Activated T-cell treated with anti-CD3 and anti-CD28 coated beads for 4 hours (primary cell): ENCODE measurements at places on chromosomes 12 and 14.

- no peak for DNase-seq
Measured at GRCh38 chr12:50220363-50220995, 53.3 kb upstream of the CERS5 start.

DNA sequence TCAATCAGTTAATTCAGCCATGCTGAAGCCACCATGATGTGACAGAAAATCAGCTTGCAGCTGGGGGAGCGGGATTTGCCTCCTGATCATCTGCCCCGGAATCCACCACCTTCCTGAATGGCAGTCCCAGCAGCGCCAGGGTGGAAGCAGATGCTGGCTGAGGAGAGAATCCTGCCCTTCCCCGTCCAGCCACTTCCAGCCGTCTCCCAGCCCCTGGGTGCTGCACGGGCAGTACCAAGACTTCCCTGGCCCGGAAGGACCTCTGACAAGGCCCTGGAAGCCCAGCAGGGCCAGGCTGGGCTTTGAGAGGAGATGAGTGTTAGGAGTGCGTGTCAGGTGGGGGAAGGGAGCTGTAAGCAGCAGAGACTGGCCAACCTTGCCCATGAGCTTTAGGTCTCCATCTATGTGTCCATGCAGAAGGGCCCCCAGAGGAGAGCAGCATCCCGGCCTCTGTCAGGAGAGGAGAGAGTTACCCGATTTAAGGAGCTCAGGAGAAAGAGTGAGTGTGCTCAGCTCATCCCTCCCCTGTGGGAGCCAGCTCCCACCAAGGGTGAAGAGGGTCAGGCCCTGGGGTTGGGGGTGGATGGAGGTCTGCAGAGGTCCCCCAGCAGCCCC is 69.3 kb downstream of the EID3 start:
- DNase-seq, result no peak

DNA sequence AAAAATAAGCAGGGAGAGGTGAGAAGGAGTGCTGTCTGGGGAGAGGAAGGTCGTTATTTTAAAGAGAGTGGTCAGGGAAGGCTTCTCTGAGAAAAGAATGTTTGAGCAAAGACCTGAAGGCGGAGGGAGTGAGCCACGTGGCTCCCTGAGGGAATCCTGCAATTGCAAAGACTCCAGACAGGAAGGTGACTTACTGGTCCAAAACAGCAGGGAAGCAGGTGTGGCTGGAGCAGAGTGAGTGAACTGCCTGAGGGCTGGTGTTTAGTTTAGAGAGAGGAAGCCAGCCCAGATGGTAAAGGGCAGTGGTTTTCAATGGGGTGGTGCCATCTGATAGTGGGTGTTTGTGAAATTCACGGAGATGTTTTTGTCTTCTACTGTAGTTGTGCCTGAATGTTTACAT is 58.8 kb upstream of the LTA4H start:
- DNase-seq, result no peak

DNA sequence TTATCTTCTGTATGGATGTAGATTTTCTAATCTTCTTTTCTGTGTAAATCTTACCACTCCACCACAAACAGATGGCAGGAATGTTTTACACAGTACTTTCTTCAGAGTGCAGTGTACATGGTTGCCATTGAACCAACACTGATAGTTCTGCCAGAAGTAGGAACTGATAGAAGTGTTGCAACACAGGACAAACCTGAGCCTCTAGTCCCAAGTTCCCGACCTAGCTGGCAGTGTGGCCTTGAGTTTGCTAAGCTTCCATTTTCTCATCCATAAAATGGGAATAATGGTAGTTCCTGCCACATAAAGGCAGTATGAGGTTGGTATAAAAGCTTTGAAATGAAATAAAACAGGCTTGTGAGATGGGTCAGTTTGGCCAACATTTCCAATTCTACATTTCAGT is 50.8 kb upstream of the SAV1 start:
- no peak for DNase-seq

- DNase-seq, result no peak
Measured at GRCh38 chr12:110636516-110636915, 22.6 kb downstream of the TCTN1 start.

DNA sequence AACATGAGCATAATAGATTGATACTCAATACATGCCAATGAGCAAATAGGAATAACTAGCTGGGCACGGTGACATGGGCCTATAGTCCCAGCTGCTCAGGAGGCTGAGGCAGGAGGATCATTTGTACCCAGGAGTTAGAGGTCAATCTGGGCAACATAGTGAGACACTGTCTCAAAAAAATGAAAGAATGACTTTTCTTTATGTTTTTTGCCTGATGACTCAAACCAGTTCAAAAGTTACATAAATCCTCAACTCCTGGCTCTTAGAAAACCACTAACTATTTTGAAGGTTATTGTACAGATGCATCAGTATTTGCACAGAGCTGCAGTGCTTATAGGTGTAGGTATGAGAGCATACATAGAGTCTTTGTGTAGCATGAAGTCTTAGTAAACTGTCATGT is 219.2 kb upstream of the RGS6 start:
- no peak for DNase-seq

DNA sequence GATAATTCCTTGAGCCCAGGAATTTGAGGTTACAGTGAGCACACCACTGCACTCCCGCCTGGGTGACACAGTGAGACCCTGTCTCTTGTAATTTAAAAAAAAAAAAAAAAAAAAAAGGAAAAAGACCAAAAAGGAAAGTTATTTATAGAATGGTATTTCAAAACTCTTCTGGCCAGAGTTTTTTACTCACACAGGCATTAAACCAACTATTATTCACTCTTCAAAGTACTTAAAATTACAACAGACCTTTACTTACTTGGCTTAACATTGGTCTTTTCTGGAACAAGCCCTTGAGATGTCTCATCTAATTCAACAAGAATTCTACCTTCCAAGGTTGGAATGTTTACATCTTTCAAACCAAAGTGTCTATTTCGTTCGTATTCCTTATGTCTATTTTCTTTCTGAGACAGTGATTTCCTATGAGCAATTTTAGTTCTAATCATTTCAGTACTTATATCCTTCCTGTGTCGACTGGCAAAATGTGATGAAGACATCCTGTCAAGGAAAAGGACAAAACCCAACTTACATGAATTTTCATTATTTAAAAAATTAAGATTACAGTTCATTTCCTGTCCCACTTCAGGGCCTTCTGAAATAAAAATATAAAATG is 2.6 kb downstream of the DLGAP5 start:
- DNase-seq, result no peak

GRCh38 chr14:79483477-79484388 is 727.6 kb downstream of the DIO2 start:
- DNase-seq, result no peak

DNA sequence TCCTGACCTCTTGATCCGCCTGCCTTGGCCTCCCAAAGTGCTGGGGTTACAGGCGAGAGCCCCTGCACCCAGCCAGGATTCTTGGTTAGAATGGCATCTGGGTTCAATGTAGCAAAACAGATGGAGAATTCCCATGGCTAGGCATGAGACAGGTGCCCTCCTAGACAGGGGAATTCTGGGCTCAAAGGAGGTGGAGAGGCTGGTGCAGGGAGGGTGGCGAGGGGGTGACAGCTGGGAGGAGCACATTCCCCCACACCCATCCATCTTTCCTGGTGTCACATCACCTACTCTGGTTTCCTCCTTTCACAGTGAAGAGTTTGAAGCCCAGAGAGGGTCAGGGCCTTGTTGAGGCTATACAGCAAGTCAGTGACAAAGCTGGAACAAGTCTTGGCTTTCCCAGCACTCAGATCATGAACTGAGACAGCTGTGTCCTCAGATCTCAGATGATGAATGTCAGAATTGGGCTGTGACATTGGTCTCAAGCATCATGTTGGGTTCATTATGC is 2.8 kb downstream of the SERPINA1 start:
- DNase-seq, result no peak

GRCh38 chr12:67698672-67699581 is 50.4 kb downstream of the DYRK2 start:
- DNase-seq, result peak; percentile 10

- DNase-seq, result no peak
Measured at GRCh38 chr14:35385042-35385839, 19.3 kb downstream of the NFKBIA start.

GRCh38 chr14:62696929-62697328 is 348.3 kb downstream of the KCNH5 start:
- no peak for DNase-seq

DNA sequence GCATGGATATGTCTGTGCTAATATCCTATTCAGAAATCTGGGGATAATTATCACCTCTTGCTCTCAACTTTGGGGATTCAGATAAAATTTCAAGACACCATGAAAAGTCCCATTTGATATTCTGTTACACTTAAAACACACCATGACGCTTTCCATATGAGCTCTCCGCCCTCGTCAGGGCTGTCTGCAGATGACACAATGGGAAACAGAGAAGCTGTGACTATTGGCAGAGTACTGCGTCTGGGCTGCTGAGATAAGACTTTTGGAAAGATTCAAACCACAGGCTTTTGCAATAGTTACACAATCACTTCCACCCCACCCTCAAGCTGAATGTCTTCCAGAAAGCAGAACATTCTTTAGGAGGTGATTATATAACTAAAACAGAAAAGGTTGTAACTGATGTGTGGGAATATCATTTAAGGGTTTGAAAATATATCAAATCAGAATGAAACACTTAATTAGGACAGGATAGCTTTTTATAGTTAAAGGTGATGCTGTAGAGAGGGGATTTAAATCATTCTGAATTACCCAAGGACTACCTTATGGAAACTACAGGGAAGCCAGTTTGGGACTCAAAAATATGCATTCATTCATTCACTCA is 75.3 kb upstream of the TMPO start:
- no peak for DNase-seq

GRCh38 chr12:12439636-12440035 is 82.8 kb downstream of the BORCS5 start:
- DNase-seq, result peak; percentile 15

GRCh38 chr12:25372002-25372401 is 121.3 kb upstream of the KRAS start:
- DNase-seq, result no peak

DNA sequence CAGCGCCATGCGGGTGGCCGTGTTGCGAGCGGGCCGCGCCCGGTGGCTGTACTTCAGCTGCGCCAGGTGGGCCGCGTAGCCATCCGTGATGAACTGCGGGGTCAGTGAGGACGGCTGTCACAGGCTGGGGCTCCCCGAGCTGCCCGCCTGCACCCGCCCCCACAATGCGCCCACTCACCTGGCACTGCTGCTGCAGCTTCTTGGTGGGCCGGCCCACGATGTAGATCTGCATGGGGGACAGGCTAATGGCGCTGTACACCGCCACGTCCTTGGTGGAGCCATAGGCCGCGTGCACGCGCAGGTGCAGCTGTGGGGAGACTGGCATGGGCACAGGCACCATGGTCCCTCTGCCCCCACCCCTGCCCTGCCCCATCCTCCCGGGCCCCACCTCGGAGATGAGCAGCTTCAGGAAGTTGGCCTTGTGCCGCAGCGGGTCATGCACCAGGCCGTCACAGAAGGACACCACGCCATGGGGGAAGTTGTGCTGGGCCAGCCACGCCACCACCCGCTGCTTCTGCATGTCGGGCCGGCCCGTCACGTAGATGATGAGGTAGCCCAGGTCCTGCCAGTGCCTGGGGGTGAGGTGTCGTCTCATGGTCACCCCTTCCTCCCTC is 5.9 kb downstream of the ARL6IP4 start:
- DNase-seq, result no peak

DNA sequence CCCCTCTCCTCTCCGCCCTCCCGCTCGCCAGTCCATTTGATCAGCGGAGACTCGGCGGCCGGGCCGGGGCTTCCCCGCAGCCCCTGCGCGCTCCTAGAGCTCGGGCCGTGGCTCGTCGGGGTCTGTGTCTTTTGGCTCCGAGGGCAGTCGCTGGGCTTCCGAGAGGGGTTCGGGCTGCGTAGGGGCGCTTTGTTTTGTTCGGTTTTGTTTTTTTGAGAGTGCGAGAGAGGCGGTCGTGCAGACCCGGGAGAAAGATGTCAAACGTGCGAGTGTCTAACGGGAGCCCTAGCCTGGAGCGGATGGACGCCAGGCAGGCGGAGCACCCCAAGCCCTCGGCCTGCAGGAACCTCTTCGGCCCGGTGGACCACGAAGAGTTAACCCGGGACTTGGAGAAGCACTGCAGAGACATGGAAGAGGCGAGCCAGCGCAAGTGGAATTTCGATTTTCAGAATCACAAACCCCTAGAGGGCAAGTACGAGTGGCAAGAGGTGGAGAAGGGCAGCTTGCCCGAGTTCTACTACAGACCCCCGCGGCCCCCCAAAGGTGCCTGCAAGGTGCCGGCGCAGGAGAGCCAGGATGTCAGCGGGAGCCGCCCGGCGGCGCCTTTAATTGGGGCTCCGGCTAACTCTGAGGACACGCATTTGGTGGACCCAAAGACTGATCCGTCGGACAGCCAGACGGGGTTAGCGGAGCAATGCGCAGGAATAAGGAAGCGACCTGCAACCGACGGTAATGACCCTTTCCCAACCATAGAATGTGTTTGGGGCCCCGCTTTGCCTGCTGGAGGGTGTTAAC is 615 bp downstream of the CDKN1B start:
- DNase-seq, result no peak

- DNase-seq, result peak; percentile 27
Measured at GRCh38 chr12:10235761-10236631, 23.3 kb downstream of the GABARAPL1 start.

GRCh38 chr12:132146098-132146497 is 1.8 kb downstream of the NOC4L start:
- no peak for DNase-seq

DNA sequence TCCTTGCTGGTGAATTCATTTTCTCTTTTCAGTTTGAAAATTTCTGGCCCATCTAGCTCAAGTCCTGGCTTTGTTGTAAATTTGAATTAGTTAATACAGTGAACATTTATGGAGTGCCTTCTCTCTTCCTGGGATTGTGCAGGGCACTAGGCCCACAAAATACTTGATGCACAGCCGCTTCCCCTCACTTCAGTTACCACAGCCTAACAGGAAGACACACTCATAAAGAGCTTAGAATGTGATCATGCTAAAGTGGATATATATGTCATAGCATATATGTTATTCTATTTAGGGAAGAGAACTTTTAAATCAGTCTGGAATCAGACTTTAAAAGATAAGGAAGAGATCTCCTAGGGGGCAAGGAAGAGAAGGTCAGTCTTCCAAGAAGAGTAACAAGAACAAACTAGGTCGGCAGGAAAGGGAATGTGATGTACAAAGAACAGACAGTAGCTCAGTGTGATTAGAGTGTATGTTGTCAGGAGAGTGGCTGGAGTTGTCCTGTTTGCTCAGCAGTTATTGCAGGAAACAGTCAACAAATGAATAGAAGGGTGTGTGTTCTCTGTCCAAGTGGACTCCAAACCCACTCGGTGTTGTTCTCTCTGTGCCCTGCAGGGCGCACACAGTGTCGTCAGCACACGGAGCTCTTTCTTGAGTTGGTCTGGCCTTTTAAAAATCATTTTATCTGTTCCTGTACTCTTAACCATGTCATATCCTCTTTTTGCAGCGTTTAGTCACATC is 74.4 kb downstream of the DAAM1 start:
- DNase-seq, result no peak

- DNase-seq, result no peak
Measured at GRCh38 chr12:68903511-68903910, 29.5 kb downstream of the CPM start.

DNA sequence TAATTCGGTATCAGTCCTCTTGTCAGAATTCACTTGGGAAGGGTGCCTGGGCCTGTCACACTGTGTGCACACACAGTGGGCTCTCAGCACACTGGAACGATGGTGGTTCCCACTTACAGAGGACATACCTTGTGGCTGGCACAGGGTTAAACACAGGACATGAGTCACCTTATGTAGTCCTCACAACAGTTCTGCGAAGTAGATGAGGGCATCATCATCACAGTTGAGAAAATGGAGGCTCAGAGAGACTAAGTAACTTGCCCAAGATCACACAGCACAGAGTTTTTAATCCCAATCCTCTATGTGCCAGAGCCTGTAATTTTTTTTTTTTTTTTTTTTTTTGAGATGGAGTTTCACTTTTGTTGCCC is 90.7 kb downstream of the NINJ2 start:
- DNase-seq, result no peak

- DNase-seq, result no peak
Measured at GRCh38 chr12:119593578-119594398, at the start of gene TMEM233. Gene TMEM233, plus strand, starts transcription at chr12:119593774. Its CDS starts 75 bp downstream, at chr12:119593849.
